Stimulated activated CD8-positive, alpha-beta memory T cell treated with anti-CD3 and anti-CD28 coated beads, Interleukin-7, amount 100 ng/mL, for 1 hour (primary cell): ENCODE measurements at places on chromosomes 7 and 10.

DNA sequence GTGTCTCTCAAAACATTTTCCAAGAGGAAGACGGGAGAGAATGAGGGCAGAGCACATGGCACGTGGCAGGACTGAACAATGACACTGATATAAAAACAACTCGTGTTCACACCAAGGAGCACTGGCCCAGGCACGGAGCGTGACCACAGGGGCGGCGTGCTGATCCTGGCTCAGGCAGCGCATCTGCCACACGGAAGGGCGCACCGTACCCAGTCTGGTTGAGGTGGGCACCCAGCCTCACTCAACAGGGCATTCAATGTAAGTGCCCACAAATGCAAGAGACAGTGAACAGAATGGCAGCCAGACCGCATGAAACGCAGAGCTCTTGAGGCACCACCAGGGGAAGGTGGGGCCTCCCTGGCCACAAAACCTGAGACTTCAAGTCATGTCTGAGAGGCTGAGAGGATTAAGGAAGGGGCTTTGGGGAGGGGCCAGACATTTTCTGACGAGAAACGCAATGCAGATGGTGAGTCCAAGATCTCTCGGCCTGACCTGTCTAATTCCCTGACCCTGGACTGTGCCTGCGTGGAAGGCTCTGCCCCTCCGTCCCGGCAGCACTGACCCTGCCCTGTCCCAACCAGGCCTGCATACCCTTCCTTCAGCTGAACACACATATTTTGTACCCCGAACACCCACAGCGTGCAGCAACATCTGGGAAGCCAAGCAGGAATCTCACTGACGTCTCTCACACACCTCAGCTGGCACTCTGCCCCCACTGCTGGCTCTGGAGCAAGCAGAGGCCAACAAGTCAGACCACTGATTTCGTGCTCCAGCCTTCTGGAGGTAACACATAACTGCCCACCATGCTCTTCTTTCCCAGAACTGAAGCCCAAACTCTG lies 35.5 kb downstream of the VOPP1 start:
- no peak for DNase-seq

GRCh38 chr10:118763202-118763988 lies 8.6 kb upstream of the CACUL1 start:
- DNase-seq: no peak

- no peak for DNase-seq
Measured at GRCh38 chr10:118300320-118300719, 41.8 kb downstream of the FAM204A start.

- DNase-seq: no peak
Measured at GRCh38 chr7:144830811-144831210, 5.0 kb downstream of the TPK1 start.

DNA sequence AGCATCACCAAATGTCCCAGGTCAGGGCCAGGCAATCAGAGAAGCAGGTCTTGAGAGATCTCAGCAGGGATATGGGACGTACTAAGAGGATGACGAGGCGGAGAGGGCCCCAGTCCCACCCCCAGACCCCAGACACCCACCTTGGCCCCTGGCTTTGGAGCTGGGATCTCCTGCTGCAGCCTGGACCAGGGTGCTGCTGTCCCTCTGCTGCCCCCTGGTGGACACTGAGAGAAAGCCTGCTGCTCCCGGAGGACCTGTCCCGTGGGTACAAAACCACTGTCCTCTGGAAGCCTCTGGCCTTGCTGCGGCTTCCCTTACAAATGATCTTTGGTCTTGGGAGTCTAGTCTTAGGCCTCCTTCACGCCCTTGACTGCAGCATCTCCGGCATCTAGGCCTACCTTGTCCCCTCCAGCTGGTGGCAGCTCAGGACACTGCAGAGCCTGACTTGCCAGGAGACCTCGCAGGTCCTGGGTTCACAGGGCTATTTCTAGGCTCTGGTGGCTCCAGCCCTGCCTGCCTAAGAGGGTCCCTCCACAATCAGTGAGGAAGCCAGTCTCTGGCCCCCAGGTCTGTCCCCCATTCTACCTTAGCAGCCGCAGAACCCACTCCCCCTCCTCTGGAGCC lies 97.1 kb downstream of the RGS10 start:
- peak; percentile 57 for DNase-seq

GRCh38 chr7:108296911-108297310 lies 159.3 kb downstream of the NRCAM start:
- no peak for DNase-seq

- no peak for DNase-seq
Measured at GRCh38 chr7:98252425-98253054, 508 bp upstream of the TECPR1 start.

- DNase-seq: no peak
Measured at GRCh38 chr7:85191383-85191782, 4.5 kb upstream of the SEMA3D start.

DNA sequence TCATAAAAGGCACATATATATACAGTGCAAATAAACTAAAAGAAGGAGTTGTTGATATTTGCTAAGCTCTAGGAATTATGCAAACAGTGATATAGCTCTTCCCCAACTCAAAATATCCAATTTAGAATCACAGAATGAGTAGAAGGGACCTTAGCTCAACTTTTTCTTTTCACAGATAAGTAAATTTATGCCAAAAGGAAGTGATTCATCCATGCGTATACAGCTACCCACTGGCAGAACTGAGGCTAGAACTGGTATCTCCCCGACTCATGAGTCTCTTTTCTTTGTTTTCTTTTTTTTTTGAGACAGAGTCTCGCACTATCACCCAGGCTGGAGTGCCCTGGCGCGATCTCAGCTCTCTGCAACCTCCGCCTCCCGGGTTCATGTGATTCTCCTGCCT lies 54.2 kb upstream of the SVIL start:
- no peak for DNase-seq

DNA sequence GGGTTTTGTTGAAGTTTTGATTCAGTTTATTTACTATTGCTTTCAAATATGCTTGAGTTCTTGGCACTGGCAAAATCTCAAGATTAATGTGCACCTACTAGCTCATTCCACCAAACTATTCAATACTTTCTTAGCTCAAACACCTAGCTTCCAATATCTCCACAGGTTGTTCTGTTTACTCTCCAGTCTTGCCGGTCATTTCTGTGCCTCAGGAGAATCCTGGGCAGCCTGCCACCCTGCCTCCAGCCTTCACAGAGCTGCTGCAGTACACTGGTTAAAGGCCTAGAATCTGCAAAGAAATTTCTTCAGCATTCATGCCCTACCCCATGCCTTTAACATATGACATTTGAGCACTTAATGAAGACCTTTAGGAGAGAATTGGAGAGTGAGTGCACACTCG lies 4.0 kb upstream of the TMEM106B start:
- DNase-seq: no peak

GRCh38 chr7:93147363-93147762 lies 822 bp downstream of the SAMD9L start:
- peak; percentile 10 for DNase-seq

DNA sequence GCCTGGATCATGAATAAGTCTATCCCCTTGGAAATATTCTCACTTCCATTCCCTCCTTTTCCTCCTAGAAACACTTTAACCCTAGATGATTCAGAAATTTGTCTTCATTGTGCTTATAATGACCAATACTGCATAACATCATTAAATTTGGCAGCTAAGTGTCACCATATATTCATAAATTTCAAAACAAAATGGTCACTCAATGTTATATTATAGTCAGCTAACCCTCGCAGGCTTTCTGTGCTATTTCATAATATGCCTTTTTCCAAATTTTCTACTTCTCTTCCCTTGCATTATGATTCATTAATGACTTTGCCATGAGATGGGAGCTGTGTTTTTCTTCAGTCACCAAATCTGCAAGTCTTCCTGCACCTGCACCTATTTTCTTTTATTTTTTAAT lies 308.3 kb upstream of the AKR1E2 start:
- no peak for DNase-seq

DNA sequence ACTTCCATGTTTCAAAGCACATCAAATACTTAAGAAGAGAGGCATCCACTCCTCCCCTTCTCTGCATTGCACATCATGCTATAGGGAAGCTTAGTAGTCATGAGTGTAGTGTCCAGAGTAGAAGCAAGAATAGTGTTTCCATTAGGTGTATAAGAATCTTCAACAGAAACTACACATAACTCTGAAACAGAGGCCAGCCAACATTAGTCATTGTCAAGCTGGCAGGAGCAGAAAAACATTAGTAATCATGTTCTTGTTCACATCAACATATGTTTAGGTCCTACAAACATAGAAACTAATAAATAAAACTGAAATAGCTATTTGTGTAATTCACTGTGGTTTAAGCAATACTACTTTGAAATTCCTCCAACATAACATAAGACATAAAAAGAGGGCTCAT lies 370.2 kb downstream of the PPP1R3A start:
- DNase-seq: no peak

DNA sequence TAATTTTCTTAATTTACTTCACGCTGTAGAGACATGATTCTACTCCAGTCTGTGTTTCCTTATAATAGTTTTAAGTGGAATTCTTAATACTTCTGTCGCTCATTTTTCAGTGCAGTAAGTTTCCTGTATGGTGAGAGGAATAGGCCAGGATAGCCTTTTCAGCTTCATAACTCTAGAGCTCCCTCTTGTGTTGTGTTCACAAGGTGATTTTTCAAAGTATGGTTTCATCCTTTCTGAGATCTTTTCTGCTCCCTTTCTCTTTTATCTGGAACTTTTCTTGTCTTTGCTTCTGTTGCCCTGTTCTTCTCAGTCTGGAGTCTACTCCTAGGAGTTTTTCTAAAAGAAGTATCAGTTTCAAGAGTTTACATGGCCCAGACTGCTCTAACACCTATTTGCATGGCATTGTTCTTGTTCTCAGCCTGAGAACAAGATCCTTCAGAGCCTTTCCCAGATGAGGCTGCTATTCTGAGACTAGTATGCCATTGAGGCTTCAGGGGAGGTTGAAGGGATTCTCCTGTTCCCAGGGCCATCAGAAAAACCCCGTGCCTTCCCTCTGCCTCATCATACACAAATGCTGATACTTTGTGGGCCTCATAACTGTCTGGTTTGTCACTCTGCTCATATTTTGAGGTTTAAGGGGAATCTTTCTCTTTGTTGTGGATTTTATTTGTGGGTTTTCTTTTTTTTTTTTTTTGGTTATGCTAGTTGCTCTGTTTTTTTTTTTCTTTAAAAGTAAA lies 21.8 kb downstream of the NET1 start:
- DNase-seq: no peak

DNA sequence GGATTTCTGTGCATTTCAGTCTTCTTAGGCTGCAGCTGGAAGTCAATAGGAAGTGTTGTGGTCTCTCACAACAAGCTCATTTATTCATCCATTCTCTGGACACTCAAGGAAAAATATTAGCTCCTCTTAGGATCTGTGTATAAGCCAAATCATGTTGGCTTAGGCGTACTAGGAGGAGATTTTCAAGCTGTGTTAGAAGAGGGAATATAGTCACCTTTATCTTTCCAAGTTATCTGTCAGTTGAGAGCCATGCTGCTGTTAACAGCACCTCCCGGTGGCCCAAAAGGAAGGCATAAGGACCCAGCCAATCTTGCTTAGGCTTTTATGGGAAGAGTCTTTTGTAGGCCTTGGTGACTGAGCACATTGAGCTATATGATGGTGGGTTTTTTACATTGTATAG lies 220.0 kb downstream of the LRMDA start:
- DNase-seq: no peak

DNA sequence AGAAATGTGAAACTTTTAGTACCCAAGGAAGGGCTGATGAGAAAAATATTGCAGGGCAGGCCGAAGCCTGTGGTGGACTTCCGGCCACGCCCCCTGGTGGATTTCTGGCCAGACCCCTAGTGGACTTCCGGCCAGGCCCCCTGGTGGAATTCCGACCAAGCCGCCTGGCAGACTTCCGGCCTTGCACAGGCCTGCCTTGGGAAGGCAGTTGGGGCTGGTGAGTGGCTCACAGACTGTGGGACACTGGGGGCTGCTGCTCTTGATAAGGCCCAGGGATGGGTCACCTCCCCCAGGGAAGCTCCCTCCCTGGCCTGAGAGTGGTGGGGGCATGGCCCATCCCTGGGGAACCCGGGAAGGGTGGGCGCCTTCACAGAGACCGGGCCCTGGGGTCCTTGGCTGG lies 116.4 kb upstream of the MKI67 start:
- no peak for DNase-seq

DNA sequence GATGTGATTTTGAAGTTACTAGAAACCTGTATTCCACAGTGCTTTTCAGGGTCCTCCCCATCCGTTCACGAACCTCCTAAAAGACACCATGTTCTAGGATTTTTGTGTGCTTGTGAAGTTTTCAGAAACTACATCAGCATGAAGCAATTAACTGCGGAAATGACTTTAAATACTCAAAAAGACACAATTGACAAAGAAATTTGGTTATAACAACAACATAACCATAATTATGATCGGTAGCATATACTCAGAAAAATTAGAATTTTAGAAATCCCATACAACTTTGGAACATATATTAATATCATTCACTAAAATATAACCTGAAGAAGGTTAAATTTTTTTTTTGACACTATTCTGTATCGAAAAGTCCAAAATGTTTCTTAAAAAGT lies 43.8 kb upstream of the FAM20C start:
- no peak for DNase-seq

- DNase-seq: no peak
Measured at GRCh38 chr10:17290226-17290625, 62.2 kb downstream of the VIM start.

GRCh38 chr10:129833468-129833950 lies 130.6 kb downstream of the EBF3 start:
- no peak for DNase-seq
